ENCODE measurements at places on chromosomes 1 and 21.

GRCh38 chr1:153509036-153509435, 26.8 kb downstream of the S100A6 start:
- H3K4me1 ChIP-seq = peaks cover 21% of the 10 kb centered on the region
- no peak for DNase-seq
- no peak overlapping the region for H3K4me3 ChIP-seq
- H3K36me3 ChIP-seq = no peaks in the 10 kb centered on the region
- no peak overlapping the region for H3K27ac ChIP-seq
- H3K27me3 ChIP-seq = no peaks in the 10 kb centered on the region

DNA sequence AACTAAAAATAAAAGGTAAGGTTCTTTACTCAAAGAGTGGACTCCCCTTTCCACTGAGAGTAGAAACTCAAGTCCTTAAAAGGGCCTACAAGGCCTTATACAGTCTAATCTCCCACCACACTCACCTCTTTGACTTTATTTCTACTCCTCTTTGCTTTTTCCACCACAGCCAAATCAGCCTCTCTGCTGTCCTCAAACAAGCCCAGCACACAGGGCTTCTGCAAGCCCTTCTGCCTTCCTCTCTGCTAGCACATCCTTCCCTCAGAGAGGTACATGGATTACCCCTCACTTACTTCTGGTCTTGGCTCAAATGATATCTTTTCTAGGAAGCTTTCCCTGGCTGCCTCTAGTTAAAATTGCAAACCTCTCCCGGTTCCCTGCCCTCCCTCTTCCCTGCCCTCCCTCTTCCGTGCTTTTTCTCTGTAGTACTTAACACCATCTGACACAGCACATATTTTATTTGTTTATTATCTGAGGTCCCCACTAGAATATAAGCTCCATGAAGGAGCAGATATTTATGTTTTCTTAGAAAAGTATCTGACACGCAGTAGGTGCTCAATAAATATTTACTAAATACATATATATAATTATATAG, 1.7 kb downstream of the LYST start:
- peaks cover 10% of the 10 kb centered on the region for H3K4me1 ChIP-seq
- H3K27me3 ChIP-seq = no peaks in the 10 kb centered on the region
- no peaks in the 10 kb centered on the region for H3K36me3 ChIP-seq
- no peak overlapping the region for H3K27ac ChIP-seq
- H3K4me3 ChIP-seq = no peak overlapping the region

- H3K4me3 ChIP-seq = no peak overlapping the region
- no peak for DNase-seq
- H3K27me3 ChIP-seq = no peaks in the 10 kb centered on the region
- H3K27ac ChIP-seq = no peak overlapping the region
- no peaks in the 10 kb centered on the region for H3K36me3 ChIP-seq
Measured at GRCh38 chr1:54464031-54464476, 57.9 kb upstream of the SSBP3 start.

GRCh38 chr1:94765958-94766357, 54.2 kb upstream of the SLC44A3 start:
- H3K4me1 ChIP-seq = no peaks in the 10 kb centered on the region
- DNase-seq = no peak
- no peak overlapping the region for H3K4me3 ChIP-seq
- H3K27me3 ChIP-seq = no peaks in the 10 kb centered on the region

Measured in astrocyte (in vitro differentiated cells and primary cell).